ENCODE measurements at places on chromosomes 3 and 15. TPM values are rescaled to one million over a fixed set of nuclear protein-coding genes. Genes with fewer than 3 reads are reported as not detected.

DNA sequence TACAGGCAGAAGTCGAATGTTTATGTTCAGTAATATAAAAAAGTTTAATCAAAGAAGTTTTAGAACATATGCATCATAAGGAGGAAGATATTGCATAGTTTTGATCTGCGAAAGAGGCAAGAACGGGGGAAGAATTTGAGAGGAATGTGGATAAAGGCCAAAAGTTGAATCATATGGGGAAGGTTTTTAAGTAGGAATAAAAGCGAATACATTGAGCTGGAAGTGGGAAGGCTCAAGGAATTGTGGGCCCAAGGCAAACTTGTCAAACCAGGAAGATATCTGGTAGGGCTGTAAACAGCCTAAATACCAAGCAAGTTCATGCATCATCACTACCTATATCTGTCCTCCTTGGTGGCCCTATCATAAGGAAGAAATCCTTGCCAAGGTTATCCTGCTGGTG is 186.9 kb downstream of the MAGI1 start:
- H3K4me1 ChIP-seq, result no peaks in the 10 kb centered on the region
- no peaks in the 10 kb centered on the region for H3K27me3 ChIP-seq
- H3K36me3 ChIP-seq, result no peaks in the 10 kb centered on the region
- no peak overlapping the region for H3K4me3 ChIP-seq
- no peak for DNase-seq

DNA sequence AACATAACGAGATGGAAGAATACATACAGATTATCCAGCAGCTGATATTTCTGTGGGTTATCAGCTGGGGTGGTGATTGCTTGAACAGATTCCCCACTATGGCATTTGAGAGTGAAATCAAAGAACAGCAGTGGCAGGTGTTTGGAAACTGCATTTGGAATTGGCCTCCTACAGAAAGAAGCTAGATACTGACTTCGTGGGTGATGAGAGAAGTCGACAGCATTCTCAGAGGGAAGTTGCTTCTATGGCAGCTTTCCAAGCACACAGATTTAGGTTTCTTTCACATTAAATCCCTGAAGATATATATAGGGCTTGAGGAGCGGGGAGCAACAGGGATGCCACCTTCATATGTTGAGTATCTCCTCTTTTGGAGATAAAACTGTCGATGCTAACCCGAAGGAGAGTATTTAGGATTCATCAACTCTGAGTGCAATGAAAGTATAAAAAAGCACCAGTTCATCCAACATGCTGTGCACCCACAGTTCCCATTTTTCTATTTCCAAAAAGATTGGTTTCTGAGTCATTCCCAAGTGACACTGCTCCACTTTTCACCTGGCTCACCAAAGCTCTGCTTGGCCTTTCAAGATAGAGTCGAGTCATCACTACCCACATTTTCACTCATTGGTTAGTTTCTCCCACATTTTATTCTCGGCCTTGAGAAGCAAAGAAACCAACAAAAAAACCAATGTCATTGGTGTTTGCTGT is 579.8 kb upstream of the SUCLG2 start:
- H3K27me3 ChIP-seq, result no peaks in the 10 kb centered on the region
- no peak for DNase-seq
- H3K27ac ChIP-seq, result no peak overlapping the region

- H3K4me3 ChIP-seq, result no peak overlapping the region
- no peaks in the 10 kb centered on the region for H3K36me3 ChIP-seq
- no peaks in the 10 kb centered on the region for H3K4me1 ChIP-seq
- no peak overlapping the region for H3K27ac ChIP-seq
- H3K27me3 ChIP-seq, result no peaks in the 10 kb centered on the region
These were observed 117.1 kb upstream of the GOLIM4 start for GRCh38 chr3:168212664-168213285.

Gene TASOR
- polyA plus RNA-seq, result 10.8 TPM

Gene C3orf20
- 0.11 TPM for polyA plus RNA-seq

Gene CACNA1D
- polyA plus RNA-seq, result 1.2 TPM

Gene ZNF774
- polyA plus RNA-seq, result not detected

- H3K36me3 ChIP-seq, result peaks cover under 1% of the 10 kb centered on the region
- no peak for DNase-seq
- H3K27me3 ChIP-seq, result no peaks in the 10 kb centered on the region
- H3K27ac ChIP-seq, result no peak overlapping the region
These were observed 95.9 kb downstream of the SLC49A4 start for GRCh38 chr3:122890720-122891220.

GRCh38 chr3:183984127-183984740 is 33.5 kb downstream of the ABCC5 start:
- H3K27ac ChIP-seq, result no peak overlapping the region
- H3K36me3 ChIP-seq, result peaks cover 42% of the 10 kb centered on the region
- H3K4me3 ChIP-seq, result no peak overlapping the region
- H3K4me1 ChIP-seq, result no peaks in the 10 kb centered on the region
- no peaks in the 10 kb centered on the region for H3K27me3 ChIP-seq

Data from CD14-positive monocyte (primary cell).